ENCODE measurements at places on chromosomes 2 and 18.

DNA sequence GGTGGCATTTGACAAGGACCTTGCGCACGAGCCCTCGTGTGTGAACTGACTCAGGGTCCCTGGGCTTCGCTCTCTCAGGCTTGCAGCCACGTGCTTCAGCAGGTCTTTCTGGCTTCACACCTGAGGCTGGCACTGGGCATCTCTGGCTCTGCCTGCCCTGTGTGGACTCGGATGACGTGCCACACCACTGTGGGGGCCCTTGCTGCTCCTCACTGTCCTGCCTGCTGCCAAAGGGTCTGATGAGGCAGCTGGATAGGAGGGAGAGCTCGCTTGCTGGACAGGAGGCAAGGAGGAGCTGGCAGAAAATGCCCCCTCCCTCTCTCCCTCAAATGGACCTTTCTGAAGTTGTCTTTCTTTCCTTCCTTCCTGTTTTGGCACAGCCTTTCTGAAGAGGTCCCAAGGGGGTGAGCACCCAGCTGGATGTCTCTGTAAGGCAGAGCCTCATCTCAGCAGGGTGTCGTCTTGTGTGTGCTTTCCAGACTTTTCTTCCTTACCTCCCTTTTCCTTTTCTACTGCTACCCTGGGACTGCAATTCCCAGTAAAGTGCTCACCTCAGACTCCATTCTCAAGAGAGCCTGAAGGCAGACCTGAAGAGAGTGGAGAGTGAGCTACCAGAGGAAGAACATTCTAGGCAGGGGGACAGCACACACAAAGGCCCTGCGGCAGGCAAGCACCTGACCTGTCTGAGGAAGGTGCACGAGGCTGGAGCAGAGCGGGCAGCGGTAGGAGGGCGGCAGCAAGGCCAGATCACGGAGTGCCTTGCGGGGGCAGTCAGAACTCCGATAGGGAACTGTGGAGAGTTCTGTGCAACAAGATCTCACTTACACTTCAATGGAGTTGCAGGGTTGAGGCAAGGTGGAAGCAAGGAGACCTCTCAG, 5.3 kb downstream of the PER2 start:
- no peak for DNase-seq

DNA sequence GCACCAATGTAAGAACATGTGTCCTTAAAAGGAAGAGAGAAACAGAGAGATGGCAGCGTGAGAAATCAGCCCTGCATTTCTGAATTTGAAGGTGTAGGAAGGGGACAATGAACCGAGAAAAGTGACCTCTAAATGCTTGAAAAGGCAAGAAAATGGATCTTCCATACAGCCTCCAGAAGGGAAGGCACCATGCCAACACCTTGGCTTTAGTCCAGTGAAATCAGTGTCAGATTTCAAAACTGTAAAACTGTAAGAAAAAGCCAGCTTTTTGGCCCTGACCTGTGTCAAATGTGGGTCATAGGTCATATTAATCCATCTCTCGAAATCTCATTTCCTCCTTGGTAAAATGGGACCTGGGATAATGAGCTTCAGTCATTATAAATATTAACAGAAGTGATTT, 762.3 kb downstream of the DCDC2C start:
- no peak for DNase-seq

- no peak for DNase-seq
Observed at GRCh38 chr18:63336366-63337099, 17.0 kb upstream of the BCL2 start.

GRCh38 chr2:96353032-96353561, 17.5 kb downstream of the NCAPH start:
- DNase-seq, result no peak

- DNase-seq, result no peak
Observed at GRCh38 chr2:148998831-148999200, 39.7 kb upstream of the LYPD6B start.

GRCh38 chr18:44601447-44601846, 79.2 kb upstream of the SETBP1 start:
- no peak for DNase-seq

All from inflammatory macrophage (primary cell).